Gastroesophageal sphincter (tissue), 4 donors: ENCODE measurements at places on chromosomes 5 and 9.

GRCh38 chr5:134139891-134140469 is 25.5 kb downstream of the TCF7 start:
- ATAC-seq = no peak

- ATAC-seq = no peak
Measured at GRCh38 chr5:83567741-83568140, 96.2 kb downstream of the VCAN start.

DNA sequence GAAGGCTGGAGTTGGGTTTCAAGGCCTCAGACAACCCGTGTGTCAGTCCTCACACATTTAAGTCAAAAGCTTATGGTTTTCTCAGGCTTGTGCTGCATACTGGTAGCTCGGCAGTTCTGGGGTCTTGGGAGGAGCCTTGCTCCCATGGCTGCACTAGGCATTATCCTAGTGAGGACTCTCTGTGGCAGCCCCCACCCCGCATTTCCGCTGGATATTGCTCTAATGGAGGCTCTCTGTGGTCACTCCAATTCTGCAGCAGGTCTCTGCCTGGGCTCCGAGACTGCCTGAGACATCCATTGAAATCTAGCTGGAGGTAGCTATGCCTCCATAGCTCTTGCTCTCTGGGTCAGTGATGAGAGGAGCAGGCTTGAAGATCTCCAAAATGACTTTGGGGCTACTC is 311.5 kb upstream of the PTGER4 start:
- ATAC-seq = no peak

GRCh38 chr5:139744471-139745131 is 51.0 kb upstream of the PSD2 start:
- no peak for ATAC-seq

DNA sequence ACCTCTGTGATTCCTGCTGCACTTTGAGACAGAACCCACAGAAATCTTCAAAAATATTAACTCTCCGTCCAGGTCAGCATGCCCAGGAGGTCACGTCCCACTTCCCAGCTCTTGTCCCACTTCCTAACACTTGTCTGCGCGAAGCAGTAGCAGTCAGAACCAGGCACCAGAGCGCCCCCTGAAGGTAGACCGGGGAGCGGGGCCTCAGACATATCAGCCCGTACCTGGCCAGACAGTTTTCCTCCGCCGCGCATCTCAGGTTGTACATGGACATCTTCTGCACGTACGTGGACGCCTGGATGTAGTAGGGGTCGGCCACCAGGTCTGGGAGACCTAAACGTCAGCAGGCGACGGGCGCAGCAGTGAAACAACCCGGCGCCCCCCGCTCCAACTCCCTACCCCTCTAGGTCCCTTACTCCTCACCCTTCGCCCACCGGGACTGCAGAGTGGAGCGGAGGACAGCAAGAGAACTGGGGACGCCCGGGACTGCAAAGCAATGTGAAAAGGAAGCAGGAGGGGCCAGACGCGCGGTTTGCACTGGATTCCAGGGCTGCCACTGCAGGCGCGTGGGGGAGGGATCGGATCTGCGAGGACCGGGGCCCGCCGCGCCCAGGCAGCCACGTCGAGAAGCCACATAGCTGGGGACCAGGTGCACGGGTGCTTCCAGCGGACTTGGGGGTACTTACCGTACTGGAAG is 1.2 kb downstream of the LOX start:
- peak; percentile 67 for ATAC-seq

- no peak for ATAC-seq
Measured at GRCh38 chr9:118023644-118024043, 319.4 kb downstream of the TLR4 start.

DNA sequence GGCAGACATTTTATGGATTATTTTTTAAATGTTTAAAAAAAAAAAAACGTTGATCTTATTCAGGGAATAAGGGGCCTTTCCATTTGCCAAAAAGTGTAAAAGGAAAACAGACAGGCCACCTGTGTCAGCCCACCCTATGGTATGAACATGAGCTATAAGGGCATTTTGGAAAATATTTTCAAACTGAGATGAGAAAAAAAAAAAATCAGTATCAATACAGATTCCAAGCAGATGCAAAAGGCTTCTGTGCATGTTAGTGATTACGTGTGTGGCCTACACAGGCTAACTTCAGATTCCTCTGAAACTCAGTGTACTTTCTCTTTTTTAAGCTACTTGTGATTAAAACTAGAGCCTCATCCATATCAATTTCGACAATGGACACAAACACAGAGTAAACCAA is 189.9 kb downstream of the BNC2 start:
- ATAC-seq = no peak

DNA sequence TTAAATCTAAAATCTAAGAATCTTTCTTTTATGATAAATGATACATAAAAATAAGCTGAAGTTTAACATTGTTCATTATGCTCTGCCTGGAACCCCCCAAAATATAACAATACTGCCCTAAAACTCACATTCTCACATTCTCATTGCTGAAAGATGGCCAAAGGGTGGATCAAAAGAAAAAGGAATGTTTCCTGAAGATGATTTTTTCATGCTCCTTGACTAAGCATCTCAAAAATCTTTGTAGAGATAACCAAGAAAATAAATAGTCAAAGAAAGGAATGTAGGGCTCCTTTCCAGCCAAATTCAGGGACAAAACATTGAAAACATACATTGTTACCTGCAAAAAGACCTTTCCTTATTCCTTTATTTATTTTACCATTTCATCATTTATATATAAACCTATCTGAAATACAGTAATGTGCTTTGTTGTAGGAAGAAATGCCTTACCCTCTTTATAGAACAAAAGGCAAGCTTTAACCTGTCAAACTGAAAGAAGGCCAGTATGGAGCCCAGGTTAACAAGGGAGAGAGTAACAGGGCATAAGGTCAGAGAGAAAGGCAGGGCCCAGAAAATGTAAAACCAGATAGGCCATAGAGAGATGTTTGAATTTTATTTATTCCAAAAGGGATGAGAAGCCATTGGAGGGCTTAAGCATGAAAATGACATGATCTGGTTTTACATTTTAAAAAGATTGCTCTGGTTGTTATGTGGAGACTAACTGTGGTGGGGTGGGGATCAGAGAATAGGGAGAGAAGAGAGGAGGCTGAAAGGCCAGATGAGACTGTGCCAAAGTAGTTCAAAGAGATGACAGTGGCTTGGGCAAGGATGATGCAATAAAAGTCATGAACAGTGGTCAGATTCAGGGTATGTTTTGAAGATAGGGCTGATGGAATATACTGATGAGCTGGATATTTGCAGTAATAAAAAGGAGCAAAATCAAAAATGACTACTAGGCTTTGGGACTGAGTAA is 37.3 kb upstream of the CDK5RAP2 start:
- ATAC-seq = no peak

DNA sequence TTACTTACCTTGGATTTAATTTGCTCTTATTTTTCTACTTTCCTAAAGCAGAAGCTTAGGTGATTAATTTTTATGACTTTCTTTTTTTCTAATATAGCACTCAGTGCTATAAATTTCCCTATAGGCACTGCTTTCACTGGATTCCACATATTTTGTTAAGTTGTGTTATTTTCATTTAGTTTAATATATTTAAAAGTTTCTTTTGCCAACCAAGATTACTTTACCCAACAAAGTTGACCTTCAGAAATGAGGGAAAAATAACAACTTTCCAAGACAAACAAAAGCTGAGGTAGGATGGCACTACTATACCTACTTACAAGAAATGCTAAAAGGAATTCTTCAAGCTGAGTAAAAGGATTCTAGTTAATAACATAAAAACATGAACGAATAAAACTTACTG is 8.8 kb upstream of the IFNB1 start:
- no peak for ATAC-seq

GRCh38 chr5:175859916-175860315 is 11.5 kb upstream of the CPLX2 start:
- ATAC-seq = no peak

GRCh38 chr9:93028448-93029006 is 30.0 kb upstream of the SUSD3 start:
- ATAC-seq = no peak

- no peak for ATAC-seq
Measured at GRCh38 chr5:154200221-154200620, 9.7 kb downstream of the GALNT10 start.

- no peak for ATAC-seq
Measured at GRCh38 chr5:118211606-118212005, 776.7 kb downstream of the DTWD2 start.

GRCh38 chr9:114202849-114203248 is 47.5 kb downstream of the COL27A1 start:
- ATAC-seq = no peak

DNA sequence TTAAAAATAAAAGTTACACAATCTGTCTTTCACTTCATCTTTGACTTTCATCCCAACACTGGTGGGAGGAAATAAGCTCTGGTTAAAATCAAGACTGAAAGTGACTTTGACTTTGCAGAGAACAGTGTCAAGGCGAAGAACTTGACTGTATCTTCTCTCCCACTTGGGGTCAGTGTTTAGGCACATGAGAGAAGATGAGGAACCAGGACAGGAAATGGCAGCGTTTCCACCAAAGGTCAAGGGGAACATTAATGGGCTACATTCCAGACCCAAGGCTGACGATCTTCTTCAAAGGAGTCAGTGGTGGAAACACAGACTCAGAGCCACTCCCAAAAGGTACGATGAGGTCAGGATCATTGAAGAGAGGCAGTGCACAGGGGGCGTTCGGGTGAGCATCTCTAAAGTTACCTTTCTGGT is 409.5 kb downstream of the ARHGEF28 start:
- peak; percentile 64 for ATAC-seq

DNA sequence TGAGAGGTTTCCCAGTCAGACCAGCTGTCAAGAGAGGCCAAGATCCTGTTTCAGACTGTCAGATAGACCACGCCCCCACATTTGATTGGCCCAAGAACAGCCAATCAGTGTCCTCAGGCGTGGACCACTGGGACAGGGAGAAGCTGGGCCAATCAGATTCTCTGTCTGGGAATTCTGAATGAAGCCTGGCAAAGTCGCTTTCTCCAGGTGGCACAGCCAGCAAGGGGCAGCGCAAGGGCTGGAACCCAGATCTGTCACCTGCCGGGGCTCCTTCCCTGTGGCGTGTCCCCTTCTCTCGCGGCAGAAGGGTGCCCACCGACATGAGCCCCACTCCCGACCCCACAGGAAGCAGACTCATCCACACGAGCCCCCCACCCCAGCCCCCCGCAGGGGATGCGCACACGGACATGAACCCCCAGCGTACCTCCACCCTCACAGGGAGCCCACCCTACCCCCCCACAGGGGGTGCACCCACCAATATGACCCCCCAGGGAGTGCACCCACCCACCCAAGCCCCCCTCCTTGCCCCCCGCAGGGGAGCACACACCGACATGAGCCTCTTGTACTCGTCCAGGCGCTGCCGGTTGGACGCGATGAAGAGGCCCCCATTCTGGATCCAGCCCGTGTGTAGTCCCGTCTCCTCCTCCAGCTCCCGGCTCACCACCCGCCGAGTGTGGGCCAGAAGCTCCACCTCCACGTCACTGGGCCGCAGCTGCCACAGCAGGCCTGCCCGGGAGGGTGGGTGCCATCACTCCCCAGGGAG is 6.1 kb downstream of the SARDH start:
- no peak for ATAC-seq

DNA sequence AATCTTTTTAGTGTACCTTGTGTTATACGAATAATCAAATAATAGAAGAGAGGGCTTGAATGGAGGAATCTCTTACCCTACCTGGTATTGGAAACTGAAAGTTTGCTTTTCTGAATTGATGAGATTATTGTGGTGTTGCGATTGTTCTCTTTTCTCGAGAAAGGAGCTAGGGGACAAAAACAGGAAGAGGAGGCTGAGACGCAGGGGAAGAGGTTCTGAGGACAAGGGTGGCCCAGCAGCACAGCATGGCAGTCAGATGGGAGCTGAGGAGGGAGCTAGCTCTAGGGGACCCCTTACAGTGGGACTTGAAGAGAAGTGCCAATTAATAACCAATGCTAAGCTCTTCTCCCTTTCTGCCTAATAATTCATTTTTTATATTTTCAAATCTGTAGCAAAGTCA is 183.3 kb upstream of the DMAC1 start:
- ATAC-seq = no peak

DNA sequence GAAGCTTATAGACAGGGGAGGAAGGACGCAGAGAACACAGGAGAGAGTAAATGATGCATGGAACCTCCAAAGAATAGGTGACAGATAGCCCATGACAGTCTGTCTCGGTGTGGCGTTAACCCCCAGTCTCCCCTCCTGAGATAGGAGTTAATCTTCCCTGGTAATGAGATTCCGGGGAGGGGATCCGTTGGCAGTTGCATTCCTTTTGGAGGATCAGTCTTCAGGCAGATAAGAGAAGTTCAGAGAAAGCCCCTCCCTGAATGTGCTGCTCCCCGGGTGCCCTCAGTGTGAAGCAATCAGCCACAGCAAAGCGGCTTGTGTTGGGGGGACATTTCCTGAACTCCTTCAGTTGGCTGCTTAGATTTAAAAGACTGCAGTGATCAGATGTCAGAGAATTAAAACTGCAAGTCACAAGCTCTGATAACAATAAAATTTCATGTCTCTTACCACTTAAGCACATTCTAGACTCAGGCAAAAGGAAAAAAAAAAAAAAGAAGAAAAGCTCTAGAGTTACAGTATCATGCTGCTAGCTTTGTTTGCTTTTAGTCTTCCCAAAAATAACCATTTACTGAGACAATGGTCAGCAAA is 121.1 kb downstream of the EGFLAM start:
- no peak for ATAC-seq

DNA sequence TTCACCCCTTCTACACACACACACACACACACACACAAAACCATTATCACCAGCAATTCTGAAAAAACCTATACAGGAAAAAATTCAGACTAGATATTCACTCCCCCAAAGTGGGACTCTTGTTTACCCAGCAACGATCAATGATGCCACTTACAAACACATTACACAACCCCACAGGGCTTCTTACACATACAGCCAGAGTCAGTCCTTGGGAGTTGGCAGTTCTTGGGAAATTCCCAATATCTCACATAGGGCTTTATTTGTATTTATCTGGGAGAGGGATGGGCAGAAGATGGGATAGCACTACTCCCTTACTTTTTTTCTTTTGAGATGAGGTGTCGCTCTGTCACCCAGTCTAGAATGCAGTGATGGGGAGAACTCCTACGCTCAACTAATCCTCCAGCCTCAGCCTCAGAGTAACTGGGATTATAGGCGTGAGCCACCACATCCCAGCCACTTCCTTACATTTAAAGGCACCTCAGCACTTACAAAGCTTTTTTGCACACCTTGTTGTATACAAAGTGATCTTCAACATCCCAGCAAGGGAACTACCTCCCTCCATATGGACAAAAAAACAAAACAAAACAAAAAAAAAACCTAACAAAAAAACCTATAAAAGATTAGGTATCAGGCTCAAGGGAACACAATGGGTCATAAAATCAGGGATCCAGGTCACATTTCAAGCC is 168.4 kb downstream of the TSSK1B start:
- ATAC-seq = no peak

DNA sequence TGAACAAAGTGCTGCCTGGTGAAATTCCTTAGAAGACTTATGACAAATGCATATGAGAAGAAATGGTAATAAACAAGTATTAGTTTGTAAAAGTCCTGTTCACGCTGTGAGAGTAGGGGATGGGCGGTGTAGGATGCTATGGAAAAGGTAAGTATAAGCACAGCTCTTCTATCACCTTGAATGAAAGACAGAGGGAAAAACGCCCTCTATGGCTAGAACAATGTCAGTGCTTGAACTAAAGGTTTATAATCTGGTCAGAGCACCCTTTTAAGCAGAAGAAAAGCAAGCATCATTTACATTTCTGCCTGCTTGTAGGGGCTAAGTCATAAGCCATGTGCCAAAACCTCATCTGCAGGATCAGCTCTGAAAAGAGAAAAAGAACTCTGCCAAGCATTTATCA is 115.2 kb downstream of the LHFPL2 start:
- no peak for ATAC-seq
